Myocyte (in vitro differentiated cells): ENCODE measurements at places on chromosomes 4 and X. TPM values are rescaled to one million over a fixed set of nuclear protein-coding genes. Genes with fewer than 3 reads are reported as not detected.
A peak's percentile ranks its signal among the peaks of the same experiment; 100 is the strongest.

- peak; percentile 21 for DNase-seq
Measured at GRCh38 chr4:37754410-37755185, 68.4 kb upstream of the RELL1 start.

DNA sequence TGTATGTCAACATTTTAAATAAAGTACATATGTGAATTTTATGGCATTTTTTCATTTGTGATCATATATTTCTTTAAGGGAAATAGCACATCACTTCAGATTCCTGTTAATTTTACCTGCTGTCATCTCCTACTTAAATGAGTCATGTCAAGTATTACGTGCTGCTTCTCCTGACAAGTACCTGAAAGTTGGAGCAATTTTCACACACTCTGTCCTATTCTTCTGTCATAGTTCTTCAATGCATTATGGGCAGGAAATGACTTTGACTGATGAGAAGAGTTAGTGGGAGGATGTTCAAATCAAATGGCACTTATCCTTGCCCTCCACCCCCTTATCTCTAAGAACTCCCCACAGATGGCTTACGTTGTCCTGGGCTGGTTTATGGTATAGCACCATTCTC, 64.2 kb upstream of the SYTL5 start:
- DNase-seq: no peak

DNA sequence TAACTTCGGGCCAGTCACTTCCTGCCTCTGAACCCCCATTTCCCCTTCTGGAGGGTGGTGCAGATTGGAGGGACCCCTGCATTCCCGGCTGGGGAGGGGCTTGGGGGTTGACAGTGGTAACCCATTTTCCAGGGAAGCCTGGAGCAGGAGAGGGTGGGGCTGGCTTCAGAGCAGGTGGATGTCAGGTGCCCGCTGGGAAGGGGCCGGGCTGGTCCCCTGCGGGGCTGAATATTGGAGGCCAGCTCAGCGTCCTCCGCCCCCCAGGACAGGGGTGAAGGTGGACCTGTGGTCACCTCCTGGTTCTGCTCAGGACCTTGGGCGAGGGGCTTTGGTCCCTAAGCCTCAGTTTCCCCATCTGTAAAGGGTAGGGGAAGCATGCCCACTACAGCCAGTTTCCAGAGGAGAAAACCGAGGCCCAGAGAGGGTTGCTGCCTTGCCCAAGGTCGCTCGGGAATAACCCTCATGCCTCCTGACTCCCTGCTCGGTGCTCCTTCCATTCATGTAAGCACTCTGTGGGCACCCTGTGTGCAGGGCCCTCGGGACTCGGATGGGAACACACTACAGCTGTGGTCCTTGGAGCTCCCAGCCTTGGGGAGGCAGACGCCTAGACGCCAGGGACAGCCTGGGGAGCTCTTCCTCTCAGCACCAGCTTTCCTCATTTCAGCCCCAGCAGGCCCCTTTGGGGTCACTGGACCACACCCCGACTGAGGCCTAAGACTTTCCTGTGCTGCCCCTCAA, 683 bp downstream of the MAN2B2 start:
- no peak for DNase-seq

- no peak for DNase-seq
Measured at GRCh38 chr4:42824278-42824977, 68.1 kb upstream of the GRXCR1 start.

DNA sequence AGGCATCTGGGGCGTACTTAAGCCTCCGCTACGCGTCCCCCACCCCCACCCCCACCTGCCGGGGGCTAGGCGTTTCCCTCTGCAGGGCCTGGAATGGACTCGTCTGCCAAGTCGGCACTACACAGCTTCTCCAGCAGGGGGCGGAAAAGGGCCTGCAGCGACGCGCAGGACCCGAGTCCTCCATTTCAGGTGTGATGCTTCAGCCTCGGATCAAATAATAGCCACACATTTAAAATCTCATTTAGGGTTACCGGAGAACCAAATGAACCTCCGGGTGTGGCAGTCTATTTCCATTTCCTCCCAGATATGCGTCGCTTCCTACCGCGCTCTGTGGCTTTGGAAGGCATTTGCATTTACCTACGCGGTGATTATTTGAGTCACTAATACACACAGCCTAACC, 2.9 kb downstream of the PAK3 start:
- DNase-seq: no peak

The TMEM31 gene
- total RNA-seq: not detected in 2 replicates

The SH3RF1 gene
- total RNA-seq: 6.9 and 15.1 TPM in 2 replicates
